CD4-positive, alpha-beta T cell treated with Interleukin-1 beta for 1 hour (primary cell): ENCODE measurements at places on chromosomes 5 and 9.

DNA sequence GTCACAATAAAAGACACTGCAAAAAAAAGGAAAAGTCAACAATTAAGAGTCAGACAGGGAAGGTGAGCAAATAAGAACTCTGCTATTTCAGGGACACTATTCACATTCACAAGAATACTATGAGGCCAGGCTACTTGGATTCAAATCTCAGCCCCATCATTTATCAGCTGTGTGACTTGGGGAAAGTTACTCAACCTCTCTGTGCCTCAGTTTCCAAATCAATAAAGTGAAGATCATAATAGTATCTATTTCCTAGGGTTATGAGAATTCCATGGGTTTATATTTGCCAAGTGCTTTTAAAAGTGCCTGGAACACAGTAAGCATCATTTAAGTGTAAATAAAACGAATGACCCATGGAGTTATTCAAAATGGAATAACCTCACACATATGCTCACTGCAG is 56.4 kb downstream of the ALDH7A1 start:
- DNase-seq = no peak

GRCh38 chr9:10366171-10366779 is 246.5 kb downstream of the PTPRD start:
- DNase-seq = no peak

GRCh38 chr5:6744841-6745705 is 31.8 kb downstream of the TENT4A start:
- DNase-seq = no peak

- no peak for DNase-seq
Measured at GRCh38 chr9:125904155-125904851, 157.1 kb downstream of the PBX3 start.

DNA sequence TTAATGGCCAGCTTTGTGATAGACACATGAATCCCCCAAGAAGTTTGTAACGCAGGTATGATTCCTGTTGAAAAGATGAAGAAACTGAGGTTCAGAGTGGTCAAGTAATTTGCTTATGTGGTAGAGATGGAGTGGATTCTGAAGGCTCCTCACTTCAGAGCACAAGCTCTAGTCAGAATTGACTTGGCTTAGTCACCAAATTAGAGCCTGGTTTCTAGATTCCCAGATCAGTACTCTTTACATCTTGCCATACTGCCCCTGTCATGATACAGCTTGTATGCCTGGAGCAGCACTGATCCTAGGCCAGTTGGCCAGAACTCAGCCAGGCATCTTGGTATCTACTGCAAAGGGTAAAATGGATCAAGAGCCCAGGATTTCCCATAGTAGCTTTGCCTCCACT is 284.4 kb upstream of the RFX3 start:
- no peak for DNase-seq

- no peak for DNase-seq
Measured at GRCh38 chr5:67305913-67306710, 109.5 kb upstream of the CD180 start.

DNA sequence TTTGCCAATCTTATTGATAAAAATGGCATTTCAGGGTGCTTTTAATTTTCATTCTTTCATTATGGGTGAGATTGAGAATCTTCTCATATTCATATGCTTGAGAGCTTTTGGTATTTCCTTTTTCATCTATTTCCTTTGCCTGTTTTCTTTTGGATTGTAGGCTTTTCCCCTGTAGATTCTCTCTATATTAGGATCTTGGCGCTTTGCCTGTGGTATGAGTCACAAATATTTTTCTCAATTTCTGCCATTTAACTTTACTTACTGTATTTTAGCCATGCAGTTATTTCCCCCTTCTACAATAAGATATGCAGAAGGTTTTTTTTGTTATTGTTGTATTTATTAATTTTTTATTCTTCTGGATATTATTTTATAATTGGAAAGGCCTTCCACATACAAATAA is 21.5 kb upstream of the KLF9 start:
- DNase-seq = no peak

DNA sequence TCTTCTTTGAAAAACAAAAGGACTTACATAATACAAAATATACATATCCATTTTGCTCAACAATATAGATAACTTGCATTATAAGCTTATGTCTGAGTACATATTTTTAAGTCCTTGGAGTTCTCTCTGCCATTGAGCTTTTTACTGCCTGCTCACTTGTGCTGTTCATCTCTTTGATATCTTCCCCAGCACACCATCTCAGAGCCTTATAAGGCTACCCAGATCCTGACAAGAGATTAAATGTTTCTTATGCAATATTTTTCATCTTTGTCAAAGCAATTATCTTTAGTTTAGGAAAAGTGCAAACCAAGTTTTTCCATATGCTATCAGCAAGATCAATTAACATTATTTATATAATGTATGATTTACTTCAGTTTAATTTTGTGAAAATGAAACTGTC is 60.7 kb upstream of the ITGA1 start:
- no peak for DNase-seq

DNA sequence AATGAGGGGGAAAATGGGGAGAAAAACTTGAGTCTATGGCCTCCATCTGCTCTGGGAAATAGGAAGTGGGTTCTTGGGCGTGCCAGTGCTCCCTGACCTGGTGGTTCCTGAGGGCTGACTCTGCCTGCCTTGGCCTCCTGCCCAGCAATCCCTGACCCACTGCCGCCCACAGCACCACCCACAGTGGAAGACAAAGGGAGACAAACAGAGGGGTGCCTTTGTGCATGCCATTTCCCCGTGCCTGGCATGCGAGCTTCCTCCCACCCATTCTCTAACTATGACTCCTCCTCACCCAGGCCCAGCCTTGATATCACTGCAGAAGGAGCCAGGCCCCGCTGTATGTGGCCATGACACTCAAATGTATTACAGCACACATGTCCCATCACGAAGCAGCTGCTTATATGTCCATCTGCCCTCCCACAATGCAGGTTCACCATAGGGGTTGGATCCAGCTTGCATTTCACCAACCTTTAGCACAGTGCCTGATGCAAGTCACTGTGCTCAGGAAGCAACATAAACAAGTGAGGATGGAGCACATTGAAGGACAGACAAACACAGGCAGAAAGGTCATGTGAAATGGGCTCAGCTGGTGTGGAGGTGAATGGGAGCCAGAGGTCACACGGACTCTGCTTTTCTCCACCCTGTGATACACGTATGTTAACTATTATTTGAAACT is 84.4 kb downstream of the ADRB2 start:
- DNase-seq = no peak

DNA sequence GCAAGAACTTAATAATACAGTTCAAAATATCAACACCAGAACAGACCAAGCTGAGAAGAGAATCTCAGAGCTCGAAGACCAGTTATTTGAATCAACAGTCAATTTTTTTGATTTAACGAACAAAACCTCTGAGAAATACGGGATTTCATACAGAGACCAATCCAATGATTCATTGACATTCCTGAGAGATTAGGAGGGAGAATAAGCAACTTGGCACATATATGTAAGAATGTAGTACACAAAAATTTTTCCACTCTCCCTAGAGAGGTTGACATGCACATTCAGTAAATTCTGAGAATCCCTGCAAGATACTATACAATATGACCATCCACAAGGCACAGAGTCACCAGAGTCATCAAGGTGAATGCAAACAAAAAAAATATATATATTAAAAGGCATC is 1577.3 kb upstream of the C9orf72 start:
- no peak for DNase-seq

DNA sequence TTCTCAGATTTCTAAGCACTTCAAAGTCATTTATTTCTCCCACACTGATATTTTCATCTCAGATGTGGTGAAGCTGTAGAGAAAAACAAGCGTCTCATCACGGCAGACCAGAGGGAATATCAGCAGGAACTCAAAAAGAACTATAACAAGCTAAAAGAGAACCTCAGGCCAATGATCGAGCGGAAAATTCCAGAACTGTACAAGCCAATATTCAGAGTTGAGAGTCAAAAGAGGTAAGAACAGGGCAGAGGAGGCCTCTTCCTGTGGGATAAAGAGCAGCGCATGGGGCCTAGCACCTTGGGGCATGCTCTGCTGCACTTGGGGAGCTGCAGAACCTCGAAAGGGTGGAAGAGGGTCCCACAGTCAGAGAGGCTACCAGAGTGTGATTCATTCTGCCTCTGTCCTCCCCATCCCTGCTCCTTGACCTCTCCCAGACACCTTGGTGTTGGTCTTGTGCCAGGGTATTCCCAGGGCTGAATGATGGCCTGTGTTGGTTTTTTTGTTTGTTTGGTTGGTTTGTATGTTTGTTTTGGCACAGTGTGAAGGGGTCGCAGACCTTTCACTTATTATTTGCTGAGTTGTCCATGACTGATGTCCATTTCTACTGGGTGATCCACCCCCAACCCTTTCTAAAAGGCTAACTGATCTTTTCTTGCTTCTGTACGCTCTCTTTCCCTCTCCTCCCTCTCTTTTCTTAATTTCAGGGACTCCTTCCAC is 248.9 kb downstream of the DOCK8 start:
- no peak for DNase-seq

DNA sequence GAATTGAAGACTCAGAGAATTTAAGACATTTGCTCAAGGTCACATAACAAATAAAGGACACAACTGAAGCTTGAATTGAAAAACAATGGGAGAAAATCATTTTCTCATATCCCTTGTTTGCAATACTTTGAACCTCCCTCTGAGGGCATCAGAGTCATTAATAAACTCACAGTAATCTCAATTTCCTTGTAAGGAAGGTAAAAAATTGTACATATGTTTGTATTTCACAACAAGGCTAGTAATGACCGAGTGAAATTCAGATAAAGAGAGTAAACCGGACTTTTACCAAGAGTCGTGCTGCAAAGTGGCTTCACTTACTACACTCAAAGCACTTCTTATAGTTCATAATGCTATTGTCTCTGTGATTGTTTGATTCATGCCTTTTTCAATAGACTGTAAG is 665.0 kb downstream of the NR2F1-AS1 start:
- no peak for DNase-seq
